ENCODE measurements at places on chromosomes 3 and 15.
A peak's percentile ranks its signal among the peaks of the same experiment; 100 is the strongest.

DNA sequence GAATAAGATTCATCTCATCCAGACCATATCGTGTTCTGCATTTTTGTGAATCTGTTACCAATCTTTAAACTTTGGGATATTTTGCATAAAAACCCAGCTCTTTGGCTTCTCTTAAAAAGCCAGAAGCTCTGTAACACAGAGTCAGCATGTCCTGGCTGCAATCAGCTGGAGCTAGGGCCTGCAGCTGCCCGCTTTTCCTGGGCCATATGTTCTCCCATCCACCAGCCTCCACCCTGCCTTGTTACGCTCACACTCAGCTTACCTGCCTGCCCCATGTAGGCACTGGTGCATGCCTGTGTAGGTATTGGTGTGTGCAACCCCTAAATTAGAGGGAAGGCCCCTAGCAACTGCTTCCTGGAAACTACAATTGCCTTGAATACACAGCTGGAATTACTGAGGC lies 48.2 kb downstream of the CRYGS start:
- no peak for DNase-seq

- peak; percentile 61 for DNase-seq
Measured at GRCh38 chr3:119769394-119770149, 12.3 kb upstream of the NR1I2 start.

- no peak for DNase-seq
Measured at GRCh38 chr3:129619726-129620162, 13.3 kb upstream of the PLXND1 start.

GRCh38 chr15:77742570-77742969 lies 109.9 kb upstream of the LINGO1 start:
- no peak for DNase-seq

DNA sequence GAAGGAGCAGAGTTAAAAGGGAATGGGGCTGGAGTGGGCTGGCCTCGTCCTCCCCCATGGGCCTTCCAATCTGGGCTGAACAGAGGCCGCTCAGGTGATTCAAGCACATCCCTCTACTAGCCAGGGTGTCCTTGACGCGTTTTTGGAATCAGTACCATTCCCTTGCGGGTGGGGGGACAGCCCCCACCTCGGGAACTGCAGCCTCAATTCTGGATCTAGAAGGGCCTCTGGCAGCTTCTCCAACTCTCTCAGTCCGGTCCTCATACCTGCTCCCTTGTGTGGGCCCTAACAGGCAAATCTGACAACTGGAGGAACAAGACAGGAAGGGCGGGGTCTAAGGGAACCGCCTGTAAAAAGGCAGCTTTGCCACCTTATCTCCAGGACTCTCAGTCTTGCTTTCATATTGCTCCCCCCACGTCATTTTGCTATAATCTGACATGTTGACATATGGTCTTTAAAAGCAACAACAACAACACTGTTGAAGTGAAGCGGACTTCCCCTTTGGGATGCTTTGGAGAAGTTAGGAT lies 802 bp upstream of the CHRNB4 start:
- DNase-seq = no peak

Data from Peyer's patch (tissue), 4 donors.